ENCODE measurements at places on chromosomes 5 and 9.

DNA sequence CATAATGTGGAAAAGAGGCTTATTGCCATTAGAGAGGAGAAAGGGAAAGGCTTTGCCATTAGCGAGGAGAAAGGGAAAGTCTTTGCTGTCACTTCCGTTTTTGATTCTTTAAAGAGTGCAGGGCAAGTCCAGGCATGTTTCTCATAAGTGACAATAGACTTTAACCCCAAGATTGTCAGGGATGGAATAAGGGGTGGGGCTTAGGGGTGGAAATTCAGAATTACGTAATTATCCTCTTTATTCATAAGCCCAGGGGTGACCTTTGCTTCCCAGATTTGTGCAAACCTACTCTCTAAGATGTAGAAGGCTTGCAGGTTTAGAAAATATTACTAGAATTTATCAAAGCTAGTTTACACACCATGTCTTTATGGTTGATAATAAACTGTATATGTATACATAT lies 2.3 kb upstream of the PLK2 start:
- DNase-seq: no peak

GRCh38 chr5:8633696-8634095 lies 764.7 kb downstream of the MTRR start:
- DNase-seq: no peak

- DNase-seq: no peak
These were observed 36.2 kb upstream of the ADAM19 start for GRCh38 chr5:157611571-157612476.

GRCh38 chr5:121628783-121629182 lies 222.9 kb upstream of the FTMT start:
- no peak for DNase-seq

- DNase-seq: no peak
These were observed 591.6 kb downstream of the ISL1 start for GRCh38 chr5:51974834-51975233.

DNA sequence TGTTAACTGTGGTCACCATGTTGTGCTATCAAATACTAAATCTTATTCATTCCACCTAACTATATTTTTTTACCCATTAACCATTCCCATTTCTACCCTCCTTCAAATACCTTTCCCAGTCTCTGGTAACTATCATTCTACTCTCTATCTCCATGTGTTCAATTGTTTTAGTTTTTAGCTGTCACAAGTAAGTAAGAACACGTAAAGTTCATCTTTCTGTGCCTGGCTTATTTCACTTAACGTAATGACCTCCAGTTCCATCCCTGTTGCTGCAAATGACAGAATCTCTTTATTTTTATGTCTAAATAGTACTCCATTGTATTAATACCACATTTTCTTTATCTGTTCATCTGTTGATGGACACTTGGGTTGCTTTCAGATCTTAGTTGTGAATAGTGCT lies 485.1 kb upstream of the CD180 start:
- no peak for DNase-seq

DNA sequence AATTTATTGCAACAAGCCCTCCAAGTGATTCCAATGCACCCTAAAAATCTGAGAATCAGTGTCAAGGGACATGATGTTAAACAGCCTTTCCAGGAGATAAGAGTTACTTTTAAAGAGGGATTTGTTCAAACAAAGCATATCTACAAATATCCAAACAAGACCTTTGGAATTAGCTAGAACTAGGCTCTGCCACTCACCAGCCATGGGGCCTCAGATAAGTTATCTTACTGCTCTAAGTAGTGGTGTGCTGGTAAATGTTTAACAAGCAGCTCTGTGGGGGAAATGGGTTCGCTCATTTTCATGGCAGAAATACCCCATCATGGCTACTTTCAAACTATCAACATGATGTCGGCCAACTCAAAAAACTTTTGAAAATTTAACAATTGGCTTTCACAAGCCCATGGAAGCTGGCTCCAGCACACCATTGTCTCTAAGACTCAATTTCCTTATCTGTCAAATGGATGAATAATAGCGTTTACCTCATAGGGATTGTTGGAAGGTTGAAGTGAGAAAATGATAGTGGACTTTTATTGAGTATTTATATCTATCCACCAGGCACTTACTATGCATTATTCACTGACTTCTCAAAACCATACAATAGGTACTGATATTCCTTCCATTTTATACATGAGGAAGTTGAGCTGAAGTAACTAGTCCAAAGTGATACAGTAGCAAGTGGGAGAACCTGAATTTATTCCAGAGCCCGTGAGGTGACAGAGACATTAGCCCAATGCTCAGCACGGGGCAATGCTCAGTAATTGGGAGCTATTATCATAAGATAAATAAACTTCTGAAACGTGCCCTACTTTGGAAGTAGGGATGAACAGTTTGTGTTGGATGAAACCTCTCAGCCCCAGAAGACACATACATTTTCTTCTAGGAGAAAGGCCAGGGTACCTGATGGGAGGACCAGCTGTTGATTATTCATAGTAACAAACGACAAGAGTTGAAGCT lies 43.2 kb downstream of the SH3RF2 start:
- DNase-seq: no peak

- DNase-seq: no peak
These were observed 5.0 kb downstream of the LMX1B start for GRCh38 chr9:126618585-126619360.

GRCh38 chr5:20229303-20230005 lies 241.5 kb upstream of the CDH18 start:
- DNase-seq: no peak

DNA sequence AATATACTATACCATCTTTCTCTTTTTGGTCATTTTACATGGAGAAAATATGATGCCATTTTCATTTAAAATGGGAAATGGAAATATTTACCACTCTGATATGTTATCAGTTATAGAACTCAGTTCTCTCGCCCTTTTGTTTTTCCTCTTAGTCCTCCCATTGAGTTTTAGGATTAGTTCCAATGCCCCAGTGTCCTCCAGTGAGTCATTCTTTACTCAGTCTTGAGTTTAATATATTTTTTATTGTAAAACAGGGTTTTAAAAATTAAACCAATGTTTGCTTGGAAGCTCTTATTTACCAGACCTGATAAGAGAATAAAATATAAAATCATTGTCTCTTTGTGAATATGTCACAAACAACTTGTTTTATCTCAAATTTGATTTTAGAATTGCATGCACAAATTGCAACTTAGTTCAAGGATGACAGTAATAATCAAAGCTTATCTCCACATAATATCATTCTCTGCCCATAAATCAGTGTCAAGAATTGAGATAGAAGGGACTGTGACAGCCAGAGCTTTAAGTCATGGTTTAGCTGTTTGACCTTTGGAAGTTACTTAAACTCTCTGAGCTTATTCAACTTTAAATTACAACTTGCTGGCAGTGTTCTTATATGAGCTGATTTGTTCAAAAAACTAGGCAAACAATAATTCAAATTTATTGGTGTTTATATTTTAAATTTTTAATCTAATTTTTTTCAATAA lies 166.4 kb downstream of the PAM start:
- no peak for DNase-seq

- no peak for DNase-seq
These were observed 219.9 kb downstream of the MLLT3 start for GRCh38 chr9:20402273-20402875.

DNA sequence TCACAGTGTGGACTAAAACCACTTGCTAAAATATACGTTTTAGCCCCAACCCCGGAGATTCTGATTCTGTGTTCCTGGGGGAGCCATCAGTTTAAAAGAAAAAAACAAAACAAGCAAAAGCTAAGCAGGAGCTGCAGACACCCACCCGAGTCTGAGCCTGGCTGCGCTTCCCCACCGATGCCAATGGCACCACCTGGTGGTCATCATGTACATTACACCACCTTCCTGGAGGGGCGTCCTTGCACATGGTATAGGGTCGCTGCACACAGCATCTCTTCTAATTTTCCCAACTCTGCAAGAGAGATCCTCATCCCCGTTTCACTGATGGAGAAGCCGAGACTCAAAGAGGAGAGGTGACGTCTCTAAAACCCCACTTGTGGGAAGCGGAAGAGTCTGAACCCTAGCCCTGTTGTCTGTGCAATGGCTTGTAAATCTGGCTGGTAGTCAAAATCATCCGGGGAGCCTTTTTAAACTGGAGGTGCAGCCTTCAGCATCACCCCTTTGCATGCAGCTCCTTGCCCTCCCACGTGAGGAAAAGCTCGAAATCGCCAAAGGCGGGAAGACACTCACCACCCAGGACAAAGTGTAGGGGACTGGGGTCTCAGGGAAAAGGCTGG lies 23.1 kb upstream of the CNOT6 start:
- peak; percentile 6 for DNase-seq

DNA sequence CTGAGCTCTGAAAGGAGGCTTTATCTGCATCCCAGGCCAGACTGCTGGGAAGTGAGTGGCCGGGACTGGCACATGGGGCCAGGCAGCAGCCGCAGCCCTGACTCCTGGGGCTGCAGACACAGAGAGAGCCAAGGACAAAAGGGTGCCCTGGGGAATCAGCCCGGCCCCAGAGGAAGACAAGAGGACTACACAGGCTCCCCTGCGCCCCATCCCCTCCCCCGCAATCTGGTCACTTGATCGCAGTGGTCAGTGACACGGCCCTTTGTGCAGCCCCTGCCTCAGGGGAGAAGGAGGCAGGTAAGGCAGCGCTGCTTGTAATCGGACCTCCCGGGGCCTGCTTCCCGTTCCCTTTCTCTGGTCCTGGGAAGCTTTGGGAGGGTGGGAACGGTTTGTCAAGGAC lies 55.5 kb upstream of the FUBP3 start:
- no peak for DNase-seq
